Stimulated activated memory B cell treated with anti-CD40 and anti-IgM and Interleukin-4, amounts not matched to agents 10 μg/mL and 1 μg/mL and 100 μg/mL, for 72 hours (primary cell): ENCODE measurements at places on chromosomes 3 and 15.

DNA sequence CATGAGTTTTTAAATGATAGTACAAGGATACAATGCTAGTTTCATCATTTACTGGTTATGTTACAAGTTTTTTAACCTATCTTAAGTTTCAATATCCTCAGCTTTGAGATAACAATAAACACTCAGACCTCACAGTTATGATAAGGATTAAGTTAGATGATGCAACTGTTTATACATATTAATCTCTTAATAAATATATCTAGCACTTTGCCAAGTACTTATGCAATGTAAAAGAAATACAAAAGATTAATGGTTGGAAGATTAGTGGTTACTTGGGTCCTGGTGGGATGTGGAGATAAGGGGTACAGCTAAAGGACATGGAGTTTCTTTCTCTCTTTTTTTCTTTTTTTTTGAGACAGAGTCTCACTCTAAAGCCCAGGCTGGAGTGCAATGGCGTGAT is 12.0 kb downstream of the SPPL2A start:
- H3K27me3 ChIP-seq, result no peaks in the 10 kb centered on the region
- no peak overlapping the region for H3K27ac ChIP-seq
- H3K4me1 ChIP-seq, result peaks cover 33% of the 10 kb centered on the region
- ATAC-seq, result no peak
- peaks cover 27% of the 10 kb centered on the region for H3K36me3 ChIP-seq

- H3K36me3 ChIP-seq, result peaks cover 36% of the 10 kb centered on the region
- H3K4me1 ChIP-seq, result peaks cover 37% of the 10 kb centered on the region
- peak; percentile 93 for ATAC-seq
- peak overlapping the region; percentile 75 for H3K4me3 ChIP-seq
- no peaks in the 10 kb centered on the region for H3K27me3 ChIP-seq
- peak overlapping the region; percentile 76 for H3K27ac ChIP-seq
Observed at GRCh38 chr3:45664578-45664977, 24.6 kb upstream of the SACM1L start.

DNA sequence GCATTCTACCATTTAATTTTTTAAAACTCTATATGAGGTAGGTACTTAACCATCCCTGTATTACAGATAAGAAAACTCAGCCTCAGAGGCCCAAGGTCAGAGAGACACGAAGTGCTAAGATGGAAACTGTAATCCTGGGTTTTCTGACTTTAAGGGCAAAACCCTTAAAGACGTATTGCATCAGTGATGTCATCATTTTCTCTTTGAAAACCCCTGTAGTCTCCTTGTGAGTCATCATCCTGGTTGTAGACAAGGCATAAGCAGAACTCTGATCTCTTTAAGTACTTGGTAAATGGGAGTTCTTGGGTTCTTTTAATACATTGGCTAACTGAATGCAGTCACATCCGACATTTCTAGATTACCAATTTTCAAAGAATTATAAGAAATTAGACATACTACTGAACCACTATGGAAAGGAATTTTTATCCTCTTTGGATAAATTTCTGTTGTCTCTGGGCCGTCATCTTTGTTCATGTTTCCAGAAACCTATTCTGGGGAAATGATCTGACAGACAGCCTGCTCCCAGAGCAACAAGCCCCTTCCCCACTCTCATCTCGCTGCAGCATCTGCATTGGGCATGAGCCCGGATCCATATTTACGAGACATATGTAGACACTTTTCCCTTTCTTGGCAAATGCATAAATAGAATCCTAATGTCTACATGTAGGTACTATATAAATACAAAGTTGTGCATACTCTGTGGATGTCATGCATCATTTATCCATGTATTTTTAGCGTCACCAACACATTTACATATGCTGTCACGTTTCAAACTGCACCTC is 48.7 kb upstream of the MDFIC2 start:
- no peak overlapping the region for H3K27ac ChIP-seq
- no peaks in the 10 kb centered on the region for H3K36me3 ChIP-seq
- H3K4me3 ChIP-seq, result no peak overlapping the region
- no peaks in the 10 kb centered on the region for H3K27me3 ChIP-seq
- ATAC-seq, result peak; percentile 39

GRCh38 chr3:133833267-133833666 is 27.7 kb downstream of the SRPRB start:
- no peaks in the 10 kb centered on the region for H3K36me3 ChIP-seq
- no peak for ATAC-seq
- H3K27me3 ChIP-seq, result peaks cover 8% of the 10 kb centered on the region
- no peak overlapping the region for H3K4me3 ChIP-seq
- no peak overlapping the region for H3K27ac ChIP-seq
- H3K4me1 ChIP-seq, result no peaks in the 10 kb centered on the region

GRCh38 chr3:105649480-105649879 is 219.3 kb downstream of the CBLB start:
- no peak overlapping the region for H3K4me3 ChIP-seq
- H3K4me1 ChIP-seq, result peaks cover 6% of the 10 kb centered on the region
- no peak for ATAC-seq
- no peaks in the 10 kb centered on the region for H3K27me3 ChIP-seq
- no peaks in the 10 kb centered on the region for H3K36me3 ChIP-seq

- ATAC-seq, result no peak
- H3K36me3 ChIP-seq, result peaks cover 39% of the 10 kb centered on the region
- no peaks in the 10 kb centered on the region for H3K27me3 ChIP-seq
- H3K4me3 ChIP-seq, result no peak overlapping the region
- H3K4me1 ChIP-seq, result no peaks in the 10 kb centered on the region
- H3K27ac ChIP-seq, result no peak overlapping the region
Observed at GRCh38 chr15:42363487-42363886, 4.2 kb downstream of the CAPN3 start.

- peak; percentile 18 for ATAC-seq
- no peaks in the 10 kb centered on the region for H3K36me3 ChIP-seq
- peaks cover 13% of the 10 kb centered on the region for H3K4me1 ChIP-seq
- H3K4me3 ChIP-seq, result peak overlapping the region; percentile 55
- H3K27ac ChIP-seq, result no peak overlapping the region
Observed at GRCh38 chr15:88802250-88802990, 816 bp upstream of the ACAN start.

- H3K27me3 ChIP-seq, result peaks cover 51% of the 10 kb centered on the region
- H3K4me1 ChIP-seq, result peaks cover 17% of the 10 kb centered on the region
- no peak for ATAC-seq
- peaks cover 6% of the 10 kb centered on the region for H3K36me3 ChIP-seq
- H3K27ac ChIP-seq, result no peak overlapping the region
- H3K4me3 ChIP-seq, result no peak overlapping the region
Observed at GRCh38 chr3:64685800-64686445, 1.9 kb downstream of the ADAMTS9 start.

GRCh38 chr15:65389226-65389625 is 11.4 kb upstream of the IGDCC3 start:
- no peak for ATAC-seq
- H3K27ac ChIP-seq, result no peak overlapping the region
- H3K4me3 ChIP-seq, result no peak overlapping the region
- H3K27me3 ChIP-seq, result peaks cover 45% of the 10 kb centered on the region
- H3K36me3 ChIP-seq, result no peaks in the 10 kb centered on the region
- H3K4me1 ChIP-seq, result peaks cover 14% of the 10 kb centered on the region

DNA sequence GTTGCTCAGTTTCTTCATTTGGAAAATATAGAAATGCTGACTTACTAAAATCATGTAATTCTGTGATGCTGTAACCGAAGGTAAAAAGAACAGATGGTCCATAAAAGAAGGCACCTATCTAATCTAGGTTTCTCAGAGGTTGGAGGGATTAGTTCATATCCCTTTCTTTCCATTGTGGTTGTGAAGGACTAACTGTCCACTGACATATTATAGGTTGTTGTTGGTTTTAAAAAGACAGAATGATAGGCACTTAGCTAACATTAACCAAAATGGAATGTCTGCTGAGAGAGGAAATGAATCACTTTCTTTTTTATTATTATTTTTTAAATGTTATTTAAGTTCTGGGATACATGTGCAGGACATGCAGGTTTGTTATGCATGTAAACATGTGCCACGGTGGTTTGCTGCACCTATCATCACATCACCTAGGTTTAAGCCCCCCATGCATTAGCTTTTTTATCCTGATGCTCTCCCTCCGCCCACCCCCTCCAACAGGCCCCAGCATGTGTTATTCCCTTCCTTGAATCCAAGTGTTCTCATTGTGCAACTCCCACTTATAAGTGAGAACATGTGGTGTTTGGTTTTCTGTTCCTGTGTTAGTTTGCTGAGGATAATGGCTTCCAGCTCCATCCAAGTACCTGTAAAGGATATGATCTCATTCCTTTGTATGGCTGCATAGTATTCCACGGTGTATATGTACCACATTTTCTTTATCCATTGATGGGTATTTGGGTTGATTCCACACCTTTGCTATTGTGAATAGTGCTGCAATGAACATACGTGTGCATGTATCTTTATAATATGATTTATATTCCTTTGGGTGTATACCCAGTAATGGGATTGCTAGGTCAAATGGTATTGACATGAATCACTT is 45.8 kb downstream of the ALDH1A2 start:
- no peak overlapping the region for H3K4me3 ChIP-seq
- ATAC-seq, result no peak
- H3K36me3 ChIP-seq, result no peaks in the 10 kb centered on the region
- no peaks in the 10 kb centered on the region for H3K4me1 ChIP-seq

DNA sequence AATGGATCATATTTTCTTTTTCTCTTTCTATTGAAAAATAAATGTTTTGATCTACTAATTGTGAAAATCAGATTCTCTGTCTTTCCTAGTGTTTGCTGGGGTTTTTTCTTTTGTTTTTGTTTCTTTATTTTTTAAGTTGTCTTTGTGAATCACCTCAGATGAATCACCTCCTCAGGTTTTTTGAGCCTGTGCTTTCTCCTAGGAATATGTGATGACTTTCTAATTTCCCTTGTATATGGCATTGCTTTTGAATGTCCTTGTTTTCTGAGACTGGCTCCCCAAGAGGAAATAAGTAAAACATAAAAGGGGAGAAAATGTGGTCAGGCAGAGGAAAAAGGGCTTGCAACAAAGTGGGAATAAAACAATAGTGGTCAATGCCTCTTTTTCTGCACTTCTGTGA is 750.0 kb downstream of the ZPLD1 start:
- H3K4me1 ChIP-seq, result no peaks in the 10 kb centered on the region
- no peaks in the 10 kb centered on the region for H3K36me3 ChIP-seq
- H3K27me3 ChIP-seq, result no peaks in the 10 kb centered on the region
- no peak overlapping the region for H3K4me3 ChIP-seq
- ATAC-seq, result no peak
- H3K27ac ChIP-seq, result no peak overlapping the region

DNA sequence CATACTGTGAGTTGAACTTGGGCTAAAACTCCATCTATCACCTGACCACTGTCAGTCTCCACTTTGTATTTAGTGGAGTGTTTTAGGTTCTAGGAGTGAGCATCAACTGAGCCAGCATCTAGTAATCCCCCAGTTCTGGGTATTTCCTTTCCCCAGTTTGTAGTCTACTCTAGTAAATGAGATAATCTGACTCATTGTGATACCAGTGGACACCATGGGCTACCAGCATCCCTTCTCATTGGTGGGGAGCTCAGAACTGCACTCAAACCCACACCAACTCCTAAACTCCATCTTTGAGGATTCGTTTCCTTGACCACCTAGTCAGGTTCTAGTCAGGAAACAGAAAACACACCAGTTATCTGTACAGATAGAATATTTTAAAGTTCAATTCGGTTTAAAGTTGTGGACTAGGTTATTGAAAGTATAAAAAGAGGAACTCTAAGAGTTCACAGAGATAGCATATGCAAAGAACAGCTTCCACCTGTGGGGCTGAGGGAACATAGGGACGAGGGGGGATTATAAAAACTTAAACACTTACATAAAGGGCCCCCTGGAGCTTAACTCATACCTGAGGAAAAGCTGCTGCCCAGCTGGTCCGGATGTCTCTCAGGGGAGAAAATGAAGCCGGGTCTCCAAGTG is 36.0 kb downstream of the LEO1 start:
- peak overlapping the region; percentile 31 for H3K4me3 ChIP-seq
- H3K4me1 ChIP-seq, result peaks cover 22% of the 10 kb centered on the region
- peak overlapping the region; percentile 75 for H3K27ac ChIP-seq
- H3K27me3 ChIP-seq, result no peaks in the 10 kb centered on the region
- ATAC-seq, result peak; percentile 89

GRCh38 chr15:37218351-37218916 is 118.1 kb upstream of the MEIS2 start:
- no peak for ATAC-seq
- no peak overlapping the region for H3K27ac ChIP-seq
- no peak overlapping the region for H3K4me3 ChIP-seq
- H3K36me3 ChIP-seq, result no peaks in the 10 kb centered on the region
- no peaks in the 10 kb centered on the region for H3K27me3 ChIP-seq
- no peaks in the 10 kb centered on the region for H3K4me1 ChIP-seq
